ENCODE measurements at places on chromosomes 5 and 9. TPM values are rescaled to one million over a fixed set of nuclear protein-coding genes. Genes with fewer than 3 reads are reported as not detected.

The EQTN gene
- not detected for total RNA-seq

The ANKRD31 gene
- total RNA-seq: 0.15 TPM

The NRARP gene
- 0.86 TPM for total RNA-seq

The LRRC19 gene
- total RNA-seq: not detected

The CDH6 gene
- not detected for total RNA-seq

The RBM27 gene
- 18.4 TPM for total RNA-seq

The LAMC3 gene
- 0.22 TPM for total RNA-seq

The PCDHA9 gene
- total RNA-seq: not detected

The CCDC171 gene
- 0.91 TPM for total RNA-seq

The MAP1B gene
- total RNA-seq: 0.02 TPM

The CDHR2 gene
- 2.1 TPM for total RNA-seq

The ASS1 gene
- total RNA-seq: 6.0 TPM

The SLC45A2 gene
- not detected for total RNA-seq

The GTF2H2 gene
- 32.3 TPM for total RNA-seq

The INSL6 gene
- total RNA-seq: not detected

The EFNA5 gene
- not detected for total RNA-seq

The ETF1 gene
- total RNA-seq: 64.7 TPM

The NR4A3 gene
- total RNA-seq: 0.24 TPM

The AMBP gene
- not detected for total RNA-seq

The LHFPL2 gene
- total RNA-seq: 0.19 TPM

The C5orf34 gene
- 9.6 TPM for total RNA-seq

The FXN gene
- 25.5 TPM for total RNA-seq

The GPX8 gene
- not detected for total RNA-seq

The SPATA9 gene
- not detected for total RNA-seq

The TGFBI gene
- 0.36 TPM for total RNA-seq

The SPATA31E1 gene
- total RNA-seq: not detected

The FOXD4L4 gene
- 0.19 TPM for total RNA-seq

The PCDHGC4 gene
- not detected for total RNA-seq

The PTPN3 gene
- total RNA-seq: not detected

The N4BP3 gene
- total RNA-seq: 3.8 TPM

The PCDHGA5 gene
- not detected for total RNA-seq

The ARSK gene
- total RNA-seq: 6.2 TPM

The MYMK gene
- not detected for total RNA-seq

The KCTD16 gene
- not detected for total RNA-seq

The FABP6 gene
- total RNA-seq: not detected

The GFPT2 gene
- total RNA-seq: not detected

The SHROOM1 gene
- total RNA-seq: 2.2 TPM

The SPATA31A3 gene
- not detected for total RNA-seq

The VCAN gene
- 0.05 TPM for total RNA-seq

The TPRN gene
- total RNA-seq: 9.7 TPM

The PRKACG gene
- total RNA-seq: not detected

The GLDC gene
- total RNA-seq: 0.41 TPM

The FBLL1 gene
- total RNA-seq: 0.30 TPM
